Stimulated activated CD4-positive, alpha-beta T cell treated with anti-CD3 and anti-CD28 coated beads, Interleukin-4, amount 100 ng/mL, for 48 hours (primary cell): ENCODE measurements at places on chromosomes 11 and 22.

GRCh38 chr11:68383976-68384501 is 71.6 kb downstream of the LRP5 start:
- peak; percentile 72 for DNase-seq

DNA sequence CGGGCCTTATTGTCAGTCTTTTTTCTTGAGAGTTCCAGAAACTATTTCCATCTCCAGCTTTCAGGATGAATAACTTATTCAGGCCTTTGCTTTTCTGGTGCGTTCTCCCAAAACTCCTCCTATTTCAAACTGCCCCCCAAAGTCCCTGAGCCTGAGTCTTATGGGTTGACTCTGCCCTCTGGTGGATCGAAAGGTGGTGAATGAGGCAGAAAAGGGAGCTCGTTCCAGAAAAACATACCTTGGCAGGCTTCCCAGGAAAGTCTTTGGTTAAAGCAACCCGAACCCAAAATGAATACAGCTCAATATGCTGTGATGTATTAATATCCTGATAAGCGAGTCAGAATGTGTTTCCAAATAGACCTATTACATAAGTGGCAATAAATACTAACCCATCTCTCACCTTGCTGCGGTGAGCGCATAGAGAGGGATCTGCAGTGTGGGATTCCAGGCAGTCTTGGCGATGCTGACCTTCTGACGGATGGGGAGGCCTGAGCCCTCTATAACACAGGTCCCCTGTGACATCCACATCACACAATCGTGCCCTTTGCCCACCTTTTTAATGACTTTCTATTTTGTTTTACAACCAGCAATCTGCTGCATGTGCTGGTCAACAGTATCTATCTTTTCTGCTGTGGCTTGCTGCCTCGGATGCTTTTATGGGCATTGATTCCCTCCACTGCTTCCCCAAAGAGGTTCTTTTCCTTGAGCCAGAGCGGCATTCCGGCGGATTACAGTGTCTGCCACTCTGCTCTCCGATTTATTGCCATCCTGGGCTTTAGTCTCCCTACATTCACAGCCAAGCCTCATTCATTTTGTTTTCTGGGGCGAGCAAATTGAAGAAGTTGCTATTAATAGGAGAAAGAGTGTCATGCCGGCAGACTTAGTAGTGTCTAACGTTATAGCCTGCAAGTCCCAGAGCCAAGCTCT is 756.8 kb downstream of the NTM start:
- no peak for DNase-seq

GRCh38 chr11:58905011-58905720 is 34.1 kb upstream of the GLYATL1 start:
- no peak for DNase-seq

GRCh38 chr11:35523331-35523768 is 2.1 kb downstream of the PAMR1 start:
- DNase-seq, result no peak

- no peak for DNase-seq
Measured at GRCh38 chr22:35475545-35475944, 65.1 kb upstream of the RASD2 start.

GRCh38 chr11:8097062-8097461 is 16.1 kb downstream of the TUB start:
- DNase-seq, result no peak

DNA sequence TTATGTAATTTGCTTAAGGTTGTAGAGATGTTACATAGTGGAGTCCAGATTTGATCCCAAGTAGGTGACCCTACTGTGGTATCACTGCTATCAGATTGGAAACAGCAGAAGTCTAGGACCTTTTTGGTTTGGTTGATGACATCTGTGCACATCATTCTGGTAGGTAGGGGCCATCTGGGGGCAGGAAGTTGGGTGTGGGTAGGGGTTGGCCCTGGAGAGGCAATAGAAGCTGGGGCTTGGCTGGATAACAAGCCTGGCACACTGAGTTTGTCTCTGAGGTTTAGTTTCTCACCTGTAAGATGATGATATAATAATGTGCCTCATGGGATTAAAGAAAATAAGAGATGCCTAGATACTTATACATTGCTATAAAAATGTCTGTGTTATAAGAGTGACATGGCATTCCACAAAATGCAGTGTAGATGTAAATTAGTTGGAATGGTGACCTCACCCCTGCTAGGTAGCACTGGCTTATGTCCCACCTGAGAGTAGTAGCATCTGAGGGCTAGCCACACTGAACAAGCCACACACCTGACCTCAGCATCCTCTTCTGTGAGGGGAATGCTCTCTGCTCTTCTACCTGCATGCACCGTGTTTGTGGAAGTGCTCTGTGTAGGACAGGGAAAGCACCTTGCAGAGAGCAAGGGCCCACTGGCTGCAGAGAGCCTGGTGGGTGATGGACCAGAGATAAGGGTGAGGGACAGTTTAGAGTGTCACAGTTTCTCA is 36.9 kb downstream of the PTPRJ start:
- DNase-seq, result no peak

GRCh38 chr22:18012531-18012930 is 11.8 kb downstream of the MICAL3 start:
- no peak for DNase-seq

DNA sequence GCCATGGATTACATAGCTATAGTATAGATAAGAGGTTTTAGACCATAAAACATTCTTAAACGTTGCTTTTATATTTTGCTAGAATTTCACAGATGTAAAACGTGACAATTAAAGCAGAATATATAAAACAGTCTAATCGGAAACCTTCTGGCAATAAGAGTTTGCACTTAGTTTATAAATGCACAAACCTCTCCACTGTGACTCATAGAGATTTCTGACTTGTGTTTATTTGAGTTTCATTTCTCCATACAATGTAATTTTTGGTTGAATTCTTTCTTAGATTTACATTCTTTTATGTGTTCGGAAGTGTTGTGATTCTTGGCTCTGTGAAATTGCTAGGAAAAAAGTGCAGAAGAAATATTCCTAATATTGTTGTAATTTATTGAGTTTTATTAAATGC is 288.7 kb upstream of the CTSC start:
- no peak for DNase-seq

DNA sequence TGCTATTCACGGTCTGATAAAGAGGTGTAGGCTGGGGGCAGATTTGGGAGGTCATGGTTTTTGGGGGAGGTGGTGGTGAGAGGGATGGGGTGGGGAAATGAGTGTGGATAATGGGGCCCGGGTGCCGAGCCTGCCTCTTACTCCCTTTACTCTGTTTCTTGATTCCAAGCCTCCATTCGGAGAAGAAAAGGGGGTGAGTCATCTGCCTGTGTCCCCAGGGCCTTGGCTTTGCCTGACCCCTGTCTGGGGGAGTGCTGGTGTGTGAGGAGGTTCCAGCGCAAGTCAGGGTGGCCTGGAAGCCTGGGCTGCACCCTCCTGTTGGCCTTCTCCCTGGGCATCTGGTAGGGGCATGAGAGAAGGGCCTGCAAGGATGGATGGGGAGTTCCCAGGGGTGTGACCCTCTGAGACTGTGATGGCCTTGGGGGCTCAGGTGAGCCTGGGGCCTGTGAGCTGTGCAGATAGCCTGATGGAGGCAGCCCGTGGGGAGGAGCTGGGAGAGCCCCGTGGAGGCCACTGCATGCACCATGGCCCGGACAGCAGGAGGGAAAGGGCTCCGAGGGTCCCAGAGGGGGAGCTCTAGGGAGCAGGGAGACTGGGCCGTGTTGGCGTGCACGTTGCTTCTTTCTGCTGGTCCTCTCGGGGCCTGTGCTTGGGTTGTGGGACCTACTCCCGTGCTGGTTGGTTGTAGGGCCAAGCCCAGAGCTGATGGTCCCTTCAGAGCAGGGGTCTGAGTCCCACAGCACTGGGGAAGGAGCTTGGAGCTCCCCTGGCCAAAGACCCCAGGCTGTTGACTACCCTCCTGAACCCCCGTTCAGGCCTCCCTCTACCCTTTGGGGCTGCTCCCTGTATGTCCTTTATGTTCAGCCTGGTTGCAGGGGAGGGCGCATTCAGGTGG is 26.3 kb upstream of the ACR start:
- no peak for DNase-seq

GRCh38 chr11:94664346-94664745 is 97.2 kb downstream of the PIWIL4 start:
- DNase-seq, result no peak

- DNase-seq, result no peak
Measured at GRCh38 chr11:119789766-119790407, 60.9 kb upstream of the NECTIN1 start.

- peak; percentile 3 for DNase-seq
Measured at GRCh38 chr22:25172153-25172552, 27.5 kb upstream of the CRYBB3 start.

GRCh38 chr22:33897448-33897835 is 22.8 kb downstream of the LARGE1 start:
- DNase-seq, result no peak

GRCh38 chr22:39266398-39267030 is 21.7 kb upstream of the PDGFB start:
- peak; percentile 37 for DNase-seq
